NCI-H1048 (cell line): ENCODE measurements at places on chromosomes 1 and 21.

GRCh38 chr1:29521438-29521715 lies 285.1 kb downstream of the PTPRU start:
- no peak for DNase-seq

GRCh38 chr21:16205527-16205926 lies 475.7 kb downstream of the USP25 start:
- DNase-seq = no peak

DNA sequence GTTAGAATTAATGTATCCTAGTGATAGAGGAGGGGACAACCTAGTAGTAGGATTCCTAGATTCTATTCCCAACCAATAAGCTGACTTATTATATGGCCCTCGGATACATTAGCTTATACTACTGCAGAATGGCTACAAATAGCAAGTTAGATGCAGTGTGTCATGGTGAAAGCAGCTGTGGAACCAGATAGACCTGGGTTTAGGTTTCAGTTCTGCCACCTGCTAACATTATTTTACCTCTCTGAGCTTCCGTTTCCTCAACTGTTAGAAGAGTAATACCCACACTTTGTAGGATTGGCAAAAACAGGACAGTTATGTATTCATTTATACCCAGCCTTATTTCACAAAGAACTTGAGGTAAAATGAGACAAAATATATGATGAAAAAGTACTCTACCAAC lies 21.6 kb upstream of the MAGOH start:
- no peak for DNase-seq

DNA sequence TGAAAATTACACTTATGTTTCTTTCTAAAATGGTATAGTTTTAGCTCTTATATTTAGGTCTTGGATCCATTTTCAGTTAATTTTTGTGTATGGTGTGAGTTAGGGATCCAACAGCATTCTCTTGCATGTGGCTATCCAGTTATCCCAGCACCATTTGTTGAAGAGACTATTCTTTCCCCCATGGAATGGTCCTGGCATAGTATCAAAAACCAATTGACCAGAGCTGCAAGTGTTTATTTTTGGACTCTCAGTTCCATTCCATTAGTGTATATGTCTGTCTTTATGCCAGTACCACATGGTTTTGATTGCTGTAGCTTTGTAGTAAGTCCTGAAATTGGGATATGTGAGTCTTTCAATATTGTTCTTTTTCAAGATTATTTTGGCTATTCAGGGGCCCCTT lies 14.3 kb downstream of the TTLL10 start:
- no peak for DNase-seq

DNA sequence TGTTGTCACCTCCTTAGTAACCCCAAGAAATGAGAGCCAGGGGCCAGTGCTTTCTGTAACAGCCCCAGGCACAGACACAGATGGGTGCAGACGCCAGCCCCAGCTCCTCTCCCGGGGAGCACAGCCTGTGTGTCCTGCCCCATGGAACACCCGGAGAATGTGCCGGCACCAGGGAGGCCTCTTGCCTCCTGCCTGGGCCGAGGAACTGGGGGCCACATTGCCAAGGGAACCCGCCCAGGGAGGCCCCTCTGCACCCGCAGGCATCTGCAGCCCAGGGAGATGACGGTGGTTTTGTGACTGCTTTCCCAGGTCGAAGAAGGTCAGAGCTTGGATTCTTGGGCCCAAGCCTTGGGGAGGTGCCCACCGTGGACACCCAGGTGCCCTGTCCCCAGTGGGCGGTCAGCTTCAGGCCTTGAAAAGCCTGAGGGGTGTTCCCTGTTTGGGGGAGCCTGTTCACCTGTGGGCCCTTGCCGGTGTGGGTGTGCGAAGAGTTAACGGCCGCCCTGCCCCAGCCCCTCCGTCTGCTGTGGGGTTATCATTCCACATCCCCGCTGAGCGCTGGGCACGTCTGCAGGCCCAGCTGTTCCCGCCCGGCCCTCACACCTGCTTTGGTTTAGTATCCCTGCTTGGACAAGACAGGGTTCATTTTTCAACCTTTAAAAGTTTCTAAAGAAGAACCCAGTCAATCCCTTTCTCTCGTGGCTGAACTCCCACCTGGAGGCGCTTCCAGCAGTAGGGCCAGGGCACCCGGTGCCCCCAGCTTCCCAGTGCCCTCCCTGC lies 62.5 kb downstream of the MORN1 start:
- DNase-seq = no peak

- no peak for DNase-seq
Observed at GRCh38 chr1:185487936-185488335, 170.9 kb upstream of the IVNS1ABP start.

- DNase-seq = no peak
Observed at GRCh38 chr21:44043613-44044012, 31.5 kb downstream of the TRAPPC10 start.

- no peak for DNase-seq
Observed at GRCh38 chr1:50976890-50977574, 7.0 kb downstream of the CDKN2C start.

GRCh38 chr1:165869343-165869742 lies 41.9 kb downstream of the UCK2 start:
- DNase-seq = no peak

DNA sequence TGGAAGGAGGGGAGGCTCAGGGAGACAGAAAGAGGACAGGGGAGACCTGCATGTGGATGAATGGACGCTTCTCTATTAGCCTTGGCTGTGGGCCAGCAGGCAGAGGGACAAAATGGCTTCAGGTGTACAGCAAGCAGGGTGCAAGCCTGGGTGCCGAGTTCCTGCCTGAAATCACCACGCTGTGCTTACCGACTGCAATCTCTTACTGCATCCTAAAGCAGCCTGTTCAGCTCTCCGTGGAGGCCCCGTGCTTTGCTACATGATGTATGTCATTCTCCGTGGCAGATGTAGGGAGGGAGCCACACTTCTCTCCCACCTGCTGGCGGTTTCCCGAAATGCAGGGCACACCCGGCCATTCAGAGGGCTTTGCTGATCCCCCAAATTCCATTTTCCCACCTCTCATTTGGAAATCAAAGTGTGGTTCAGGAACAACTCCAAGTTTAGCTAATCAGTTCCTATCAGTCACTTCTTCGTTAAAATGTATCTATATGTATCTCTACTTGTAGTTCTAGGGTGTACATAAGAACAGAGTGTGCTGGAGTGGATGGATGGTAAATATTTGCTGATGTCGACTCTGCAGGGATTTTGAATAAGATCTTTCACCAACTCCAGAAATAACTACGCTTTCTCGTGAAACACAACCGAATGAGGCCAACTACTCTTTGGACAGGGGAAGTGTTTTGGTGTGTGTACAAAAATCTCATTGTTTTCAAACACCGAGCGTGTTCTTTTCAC lies 122.3 kb upstream of the BACE2 start:
- DNase-seq = no peak

GRCh38 chr1:242017580-242018233 lies 18.8 kb upstream of the MAP1LC3C start:
- DNase-seq = peak; percentile 73

- DNase-seq = no peak
Observed at GRCh38 chr21:41964171-41964570, 10.4 kb upstream of the C2CD2 start.

GRCh38 chr21:45549626-45550463 lies 7.6 kb upstream of the SLC19A1 start:
- no peak for DNase-seq

DNA sequence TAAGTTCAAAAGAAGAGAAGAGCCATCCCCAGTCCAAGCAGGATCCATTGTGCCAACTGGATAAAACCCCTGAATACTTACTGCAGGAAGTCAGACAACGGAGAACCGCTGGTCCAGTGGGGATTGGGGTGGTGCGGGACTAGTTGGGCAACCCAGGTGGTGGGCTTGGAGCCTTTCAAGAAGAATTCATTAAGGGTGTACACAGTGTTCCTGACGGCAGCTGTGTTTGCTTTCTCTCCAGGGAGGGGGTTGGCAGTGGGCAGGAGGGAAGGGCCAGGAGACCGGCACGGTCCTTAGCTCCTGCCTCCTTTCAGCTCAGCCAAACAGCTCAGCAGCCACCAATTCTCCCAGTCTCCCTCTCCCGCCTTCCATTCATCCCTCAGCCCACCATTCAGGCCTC lies 7.1 kb upstream of the CDK18 start:
- no peak for DNase-seq

- DNase-seq = no peak
Observed at GRCh38 chr1:119868176-119868575, 28.1 kb downstream of the ADAM30 start.

DNA sequence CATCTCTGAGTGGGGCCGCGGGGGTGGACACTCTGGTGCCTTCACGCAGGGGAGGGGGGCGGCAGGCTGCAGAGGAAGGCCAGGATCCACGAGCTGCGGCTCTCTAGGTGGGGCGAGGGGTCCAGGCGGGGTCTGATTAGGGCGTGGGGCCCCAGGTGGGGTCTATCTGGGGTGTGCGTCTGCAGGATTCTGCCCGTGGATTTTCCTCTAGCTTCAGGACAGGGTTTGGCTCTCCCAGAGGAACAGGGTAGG lies 6.3 kb downstream of the JMJD4 start:
- DNase-seq = no peak

DNA sequence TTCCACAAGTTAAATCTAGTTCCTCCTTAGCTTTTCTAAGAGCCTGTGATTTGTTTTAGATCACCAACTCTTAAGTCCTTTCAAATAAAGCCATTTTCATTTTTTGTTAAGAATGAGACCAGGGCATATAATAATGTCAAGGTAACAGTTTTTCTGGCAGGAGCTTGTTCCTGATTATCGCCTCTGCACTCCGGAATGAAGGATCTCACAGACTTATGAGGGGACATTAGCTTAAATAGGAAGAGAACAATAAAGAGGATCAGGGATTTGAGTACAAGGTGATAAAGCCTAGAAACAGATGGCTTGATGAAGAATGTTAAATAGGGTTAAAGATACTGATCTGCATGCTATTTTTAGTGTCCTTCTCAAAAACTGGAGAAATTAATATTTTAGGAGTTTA lies 13.6 kb upstream of the OTUD7B start:
- DNase-seq = no peak

- DNase-seq = no peak
Observed at GRCh38 chr1:212853658-212854057, 4.4 kb upstream of the FLVCR1 start.

DNA sequence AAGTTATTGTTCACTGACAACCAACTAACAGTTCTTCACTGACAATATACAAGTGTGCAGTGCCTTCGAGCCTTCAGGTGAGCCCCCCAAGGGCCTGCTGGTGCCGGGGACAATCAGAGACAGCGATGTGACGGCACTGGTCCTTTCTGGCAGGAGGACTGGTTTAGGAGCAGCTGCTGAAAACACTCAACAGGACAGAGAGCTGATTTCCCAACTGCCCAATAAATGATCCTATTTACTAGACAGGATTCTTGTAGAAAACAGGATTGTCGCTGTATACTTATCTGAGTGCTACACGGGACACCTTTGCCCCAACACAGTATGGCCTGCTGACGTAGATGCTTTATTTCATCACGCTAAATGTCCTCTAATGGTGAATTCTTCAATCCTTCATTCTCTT lies 65.4 kb downstream of the TP53BP2 start:
- no peak for DNase-seq

- no peak for DNase-seq
Observed at GRCh38 chr1:12546771-12547585, 71.0 kb downstream of the DHRS3 start.

DNA sequence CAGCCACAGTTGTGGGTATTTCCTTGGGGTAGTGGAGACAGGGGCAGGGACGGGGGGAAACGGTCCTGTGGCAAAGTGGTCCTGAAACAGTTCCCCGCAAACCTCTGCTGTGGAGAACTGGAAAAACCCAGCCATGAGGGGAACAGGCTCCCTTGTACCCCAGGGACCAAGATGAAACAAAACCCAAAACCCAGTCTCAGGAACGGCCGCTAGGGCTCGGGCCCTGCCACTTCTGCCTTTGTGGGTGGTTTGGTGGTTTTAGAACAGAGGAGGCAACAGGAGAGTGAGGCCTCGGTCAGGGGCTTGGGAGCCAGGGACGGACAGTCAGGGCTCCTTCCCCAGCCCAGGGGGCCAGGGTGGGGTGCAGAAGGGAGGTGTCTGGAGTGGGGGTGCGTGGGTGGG lies 24.8 kb upstream of the EDN2 start:
- no peak for DNase-seq
